ENCODE measurements at places on chromosomes 16 and 17. TPM values are rescaled to one million over a fixed set of nuclear protein-coding genes. Genes with fewer than 3 reads are reported as not detected.

DNA sequence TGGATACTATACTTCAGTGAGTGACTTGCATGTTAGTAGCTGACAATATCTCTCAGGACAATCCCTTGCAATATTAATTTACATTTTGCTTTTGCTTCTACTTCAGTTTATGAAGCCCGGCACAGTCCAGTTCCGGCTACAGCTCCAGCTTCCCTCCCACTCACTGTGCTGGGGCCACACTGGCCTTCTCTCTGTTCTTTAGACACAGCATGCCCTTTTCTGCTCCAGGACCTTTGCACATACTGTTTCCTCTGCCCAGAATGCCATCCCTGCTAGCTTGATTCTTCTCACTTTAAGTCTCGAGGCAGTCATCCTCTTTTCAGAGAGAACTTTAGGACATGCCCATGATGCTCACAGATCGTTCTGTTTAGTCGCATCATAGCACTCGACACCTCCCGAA lies 25.5 kb upstream of the LRRC75A start:
- DNase-seq, result no peak

GRCh38 chr17:50955160-50955559 lies 89.0 kb upstream of the TOB1 start:
- DNase-seq, result no peak

- DNase-seq, result peak; percentile 67
Measured at GRCh38 chr17:39926588-39927100, 757 bp downstream of the ORMDL3 start.

- DNase-seq, result no peak
Measured at GRCh38 chr16:9484881-9485280, 393.4 kb downstream of the HAPSTR1 start.

- no peak for DNase-seq
Measured at GRCh38 chr17:36653374-36653773, 52.0 kb downstream of the MRM1 start.

DNA sequence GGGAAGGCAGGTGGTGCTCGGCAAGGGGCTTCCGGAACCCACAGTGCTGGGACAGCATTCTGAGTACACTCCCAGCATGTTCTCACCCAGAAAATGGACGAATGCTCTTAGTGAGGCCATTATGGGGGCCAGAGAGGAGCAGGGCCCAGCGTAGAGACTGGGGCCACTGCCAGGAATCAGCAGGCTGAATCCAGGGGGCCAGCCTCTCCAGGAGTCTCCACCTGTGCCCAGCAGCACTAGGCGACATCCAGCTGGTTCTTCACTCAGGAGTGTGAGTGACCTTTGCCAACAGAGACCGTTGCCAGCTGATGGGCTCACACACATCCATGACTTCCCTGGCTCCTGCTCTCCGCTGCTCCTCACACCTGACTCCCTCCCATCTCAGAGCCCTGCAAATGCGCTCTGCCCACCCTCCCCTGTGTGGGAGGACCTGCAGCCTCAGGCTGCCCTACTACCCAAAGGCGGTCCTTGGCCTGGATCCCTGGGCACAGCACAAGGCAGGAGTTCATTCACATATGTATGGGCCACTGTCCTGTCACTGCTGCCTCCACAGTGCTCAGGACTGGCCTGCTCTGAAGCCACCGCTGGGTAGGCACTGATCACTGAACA lies 5.1 kb downstream of the RHBDF1 start:
- no peak for DNase-seq

DNA sequence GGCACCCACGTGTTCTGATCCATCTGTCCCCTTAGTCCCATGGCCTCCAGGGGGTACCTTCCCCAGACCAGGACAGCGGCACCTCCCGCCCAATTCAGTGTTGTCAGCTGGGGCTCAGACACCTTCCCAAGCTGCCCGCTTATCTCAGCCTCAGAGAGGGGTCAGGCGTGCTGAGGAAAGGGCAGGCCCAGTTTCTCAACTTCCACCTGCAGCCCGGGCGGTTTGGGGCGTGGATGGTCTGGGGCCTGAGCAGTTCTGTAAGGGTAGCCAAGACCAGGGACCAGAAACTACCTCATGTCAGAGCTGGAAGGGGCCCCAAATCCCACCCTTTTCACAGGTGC lies 5.1 kb downstream of the PLCD3 start:
- DNase-seq, result no peak

DNA sequence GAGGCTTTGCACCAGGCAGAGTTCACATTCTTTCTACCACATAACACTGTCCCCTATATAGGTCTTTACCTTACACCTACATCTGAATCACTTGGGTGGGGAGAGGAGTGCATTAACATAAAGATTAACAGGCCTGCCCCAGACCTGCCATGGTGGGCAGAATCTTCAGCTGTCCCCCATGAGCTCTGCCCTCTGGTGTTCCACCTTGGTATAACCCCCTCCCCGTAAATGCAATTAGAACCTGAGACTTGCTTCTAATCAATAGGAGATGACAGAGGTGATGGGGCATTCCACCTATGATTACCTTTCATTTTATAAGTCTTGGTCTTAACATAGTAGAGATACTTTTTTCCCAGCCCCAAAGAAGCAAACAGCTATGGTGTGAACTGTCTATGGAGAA lies 20.4 kb upstream of the GRIN2A start:
- DNase-seq, result no peak

The NUDT21 gene
- total RNA-seq, result 79.3 TPM

The ATP6V0C gene
- total RNA-seq, result 119 TPM

- DNase-seq, result no peak
Measured at GRCh38 chr17:29624586-29624985, 1.9 kb upstream of the CORO6 start.

- peak; percentile 72 for DNase-seq
Measured at GRCh38 chr17:26731005-26731921, 562.7 kb upstream of the WSB1 start.
